ENCODE measurements at places on chromosomes 3 and 15.

DNA sequence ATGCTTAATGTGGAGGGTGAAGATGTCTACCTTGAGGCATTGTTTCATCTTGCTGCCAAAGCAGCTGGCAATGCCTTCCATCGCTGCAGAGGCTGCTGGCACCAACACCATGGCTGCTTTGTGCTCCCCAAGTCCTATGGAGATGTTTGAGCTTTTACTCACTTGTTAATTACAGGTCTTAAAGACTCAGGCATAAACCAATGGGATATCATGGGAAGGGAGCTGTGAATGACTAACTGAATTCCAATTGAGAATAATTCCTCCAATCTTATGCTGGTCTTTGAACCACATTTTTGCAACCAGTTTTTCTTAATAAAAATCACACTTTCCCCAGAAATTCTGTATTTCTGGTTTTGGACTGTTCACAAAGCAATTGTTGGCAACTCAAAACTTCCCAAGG is 762.0 kb downstream of the GBE1 start:
- no peak for DNase-seq

GRCh38 chr15:55587321-55588069 is 650 bp downstream of the PYGO1 start:
- DNase-seq, result no peak

GRCh38 chr3:11379238-11379823 is 107.1 kb downstream of the ATG7 start:
- no peak for DNase-seq

DNA sequence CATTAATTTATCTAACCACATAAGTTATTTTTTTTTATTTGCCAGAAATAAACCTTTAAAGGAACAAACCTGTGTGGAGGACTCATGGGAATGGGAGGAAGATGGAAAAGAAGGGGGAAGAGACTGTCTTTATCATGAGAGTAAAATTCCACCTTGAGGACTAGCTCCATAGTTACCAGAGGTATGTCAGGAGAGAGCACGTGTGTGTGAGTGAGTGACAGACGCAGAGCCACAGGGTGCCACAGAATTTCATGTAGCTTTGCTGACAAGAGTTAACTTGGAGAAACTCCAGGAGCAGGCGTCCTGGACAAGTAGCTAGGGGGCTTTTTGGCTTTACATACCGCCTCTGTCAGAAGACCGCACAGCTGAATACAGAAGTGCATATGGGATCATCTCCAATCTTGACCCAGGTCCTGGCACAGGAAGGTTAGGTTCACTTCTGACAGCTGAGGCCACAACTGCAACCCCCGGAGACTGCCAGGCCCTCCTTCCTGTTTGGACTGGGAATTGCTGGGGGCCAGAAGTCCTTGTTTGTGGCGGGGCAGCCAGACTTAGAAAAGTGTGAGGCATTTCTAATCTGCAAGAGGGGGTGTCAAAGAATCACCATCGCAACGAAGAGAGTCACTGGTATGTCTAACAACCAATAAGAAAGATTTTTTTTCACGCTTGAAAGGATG is 197.8 kb upstream of the TPM1 start:
- DNase-seq, result no peak

GRCh38 chr3:37250435-37250834 is 76.1 kb upstream of the LRRFIP2 start:
- DNase-seq, result no peak

GRCh38 chr3:23594894-23595670 is 210.7 kb upstream of the UBE2E1 start:
- no peak for DNase-seq
